ENCODE measurements at places on chromosomes 5 and 9.

DNA sequence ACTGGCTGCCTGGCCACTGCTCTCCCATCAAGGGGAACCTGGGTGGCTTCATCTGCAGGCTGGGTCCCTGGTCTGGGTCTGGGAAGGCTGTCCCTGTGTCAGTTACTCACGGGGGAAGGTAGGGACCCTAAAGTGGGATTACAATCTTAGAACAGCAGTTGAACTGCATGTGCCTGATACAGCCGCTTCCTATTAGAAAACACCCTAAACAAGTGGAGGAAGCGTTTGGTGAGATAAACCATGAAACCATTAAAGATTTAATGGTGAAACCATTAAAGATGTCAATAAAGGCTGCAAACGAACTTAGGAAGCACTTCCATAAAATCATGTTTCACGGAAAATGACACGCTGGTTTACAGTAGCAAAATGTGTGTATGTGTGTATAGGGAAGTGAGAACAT lies 2.5 kb upstream of the GFI1B start:
- no peak for DNase-seq

DNA sequence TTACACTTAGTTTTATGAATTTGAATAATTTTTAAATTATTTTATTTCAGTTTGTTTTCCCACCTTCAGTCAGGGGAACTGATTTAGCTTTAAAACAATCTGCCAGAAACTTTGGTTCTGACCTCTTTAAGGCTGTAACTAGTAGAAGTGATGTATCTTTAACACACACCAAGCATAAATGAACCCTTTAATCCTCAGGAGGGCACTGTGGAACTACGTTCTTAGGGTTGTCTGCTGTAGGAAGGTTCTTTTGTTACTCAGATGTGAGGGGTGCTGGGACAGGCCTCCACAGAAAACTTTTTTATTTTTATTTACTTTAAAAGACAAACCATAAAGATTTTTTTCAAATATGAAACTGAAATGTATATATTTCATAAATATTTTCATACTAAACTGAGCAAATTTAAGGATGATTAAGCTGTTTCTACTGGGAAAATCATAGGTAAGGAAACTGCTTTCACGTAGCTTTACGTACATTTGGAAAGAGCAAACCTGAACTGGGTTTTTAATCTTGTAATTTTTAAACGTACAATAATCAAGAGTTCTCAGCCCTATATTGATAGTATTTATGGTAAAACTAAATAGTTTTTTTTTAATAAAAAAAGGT lies 5.3 kb downstream of the KLF4 start:
- peak; percentile 33 for DNase-seq

DNA sequence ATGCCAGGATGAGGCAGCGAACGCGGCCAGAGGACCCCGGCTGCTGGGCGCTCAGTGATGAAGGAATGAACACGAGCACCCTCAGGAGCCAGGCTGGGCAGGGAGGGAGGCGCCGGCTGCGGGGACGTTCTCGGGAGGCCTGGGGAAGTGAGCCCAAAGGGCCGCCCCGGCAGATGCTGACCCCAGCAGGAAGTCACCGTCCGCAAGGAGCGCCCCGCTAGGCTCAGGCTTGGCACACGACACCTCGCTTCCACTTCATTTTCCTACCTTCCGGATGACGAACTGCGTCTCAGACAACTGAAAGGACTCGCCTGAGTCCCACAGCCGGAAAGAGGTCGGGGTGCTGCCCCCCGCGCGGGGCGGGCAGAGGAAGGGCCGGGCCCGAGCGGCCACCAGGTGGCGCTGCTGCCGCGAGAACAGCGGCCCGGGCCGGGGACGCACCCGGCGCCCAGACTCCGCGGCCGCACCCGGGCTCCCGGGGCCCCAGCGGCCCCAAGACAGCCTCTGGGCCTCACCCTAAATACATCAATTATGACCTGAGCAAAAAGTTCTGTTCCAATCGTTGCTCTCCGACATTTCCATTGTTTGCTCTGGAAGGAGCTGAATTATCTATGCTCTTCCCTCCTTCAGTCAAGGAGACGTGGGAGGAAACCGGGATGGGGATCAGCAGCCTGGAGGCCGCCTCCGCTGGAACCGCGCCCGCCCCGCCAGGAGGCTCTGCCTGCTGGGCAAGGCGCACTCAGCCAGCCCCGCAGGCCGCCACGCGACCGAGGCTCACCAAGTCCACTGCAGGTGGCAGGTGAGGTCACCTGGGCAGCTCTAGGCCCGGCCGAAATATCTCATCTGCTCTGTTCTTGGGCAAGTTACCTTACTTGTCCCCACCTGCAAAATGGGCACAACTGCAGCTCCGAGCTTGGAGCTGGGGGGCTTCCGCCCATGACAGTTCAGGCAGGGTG lies 107.0 kb downstream of the ZNF354C start:
- peak; percentile 72 for DNase-seq

- no peak for DNase-seq
These were observed 22.5 kb upstream of the ARL14EPL start for GRCh38 chr5:116009806-116010205.

DNA sequence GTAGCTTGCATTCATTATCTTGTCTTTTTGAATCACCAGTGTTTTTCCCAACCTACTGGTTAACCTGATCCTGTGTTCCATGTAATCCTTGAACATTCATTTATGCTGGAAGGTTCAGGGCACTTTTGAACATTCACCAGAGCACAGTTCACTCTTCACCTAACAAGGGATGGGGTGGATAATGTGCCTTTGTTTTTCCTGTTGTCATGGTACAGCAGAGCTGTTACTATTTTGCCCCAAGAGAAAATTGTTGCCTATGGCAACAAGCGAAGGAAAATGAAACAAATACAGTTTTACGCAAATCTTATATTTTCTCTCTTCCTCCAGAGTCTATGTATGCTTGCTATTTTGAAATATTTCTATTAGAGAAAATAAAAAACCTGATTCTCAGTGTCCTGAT lies 60.3 kb upstream of the RIOK2 start:
- no peak for DNase-seq

DNA sequence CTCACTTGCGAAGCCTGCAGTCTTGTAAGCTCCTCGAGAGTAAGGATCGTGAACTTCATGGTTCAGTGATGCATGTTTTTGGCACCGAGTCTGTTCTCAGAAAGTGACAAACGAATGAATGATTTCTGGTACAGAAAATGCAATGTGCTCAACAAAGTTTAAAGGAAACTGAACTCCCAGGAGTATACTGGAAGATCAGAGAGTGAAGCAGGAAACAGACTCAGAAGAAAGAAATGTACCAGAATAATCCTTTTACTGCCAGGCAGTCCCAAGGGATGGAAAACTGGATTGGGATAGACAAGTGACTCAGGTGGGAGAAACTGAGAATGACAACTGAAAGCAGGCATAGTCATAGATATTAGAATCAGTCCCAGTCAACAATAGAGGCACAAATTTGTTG lies 420.6 kb downstream of the CTNND2 start:
- no peak for DNase-seq

GRCh38 chr5:38757451-38758245 lies 88.2 kb upstream of the OSMR start:
- DNase-seq: no peak

DNA sequence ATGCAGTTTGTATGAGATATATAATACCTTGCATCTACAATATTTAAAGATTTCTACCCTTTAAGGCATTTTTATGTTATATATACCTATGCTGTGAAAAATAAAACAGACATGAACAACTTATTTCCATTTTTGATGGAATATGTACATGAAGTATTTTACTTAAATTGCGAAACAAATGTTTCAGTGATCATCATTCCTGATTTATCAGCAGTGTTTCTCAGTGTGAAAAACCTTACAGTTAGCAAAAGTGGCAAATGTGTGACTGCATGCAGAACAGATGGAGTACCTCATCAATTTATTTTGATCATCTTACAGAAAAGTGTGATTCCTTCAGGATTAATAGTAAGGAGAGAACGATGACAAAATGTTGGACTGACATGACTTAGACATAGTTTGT lies 43.1 kb downstream of the PRR16 start:
- no peak for DNase-seq

DNA sequence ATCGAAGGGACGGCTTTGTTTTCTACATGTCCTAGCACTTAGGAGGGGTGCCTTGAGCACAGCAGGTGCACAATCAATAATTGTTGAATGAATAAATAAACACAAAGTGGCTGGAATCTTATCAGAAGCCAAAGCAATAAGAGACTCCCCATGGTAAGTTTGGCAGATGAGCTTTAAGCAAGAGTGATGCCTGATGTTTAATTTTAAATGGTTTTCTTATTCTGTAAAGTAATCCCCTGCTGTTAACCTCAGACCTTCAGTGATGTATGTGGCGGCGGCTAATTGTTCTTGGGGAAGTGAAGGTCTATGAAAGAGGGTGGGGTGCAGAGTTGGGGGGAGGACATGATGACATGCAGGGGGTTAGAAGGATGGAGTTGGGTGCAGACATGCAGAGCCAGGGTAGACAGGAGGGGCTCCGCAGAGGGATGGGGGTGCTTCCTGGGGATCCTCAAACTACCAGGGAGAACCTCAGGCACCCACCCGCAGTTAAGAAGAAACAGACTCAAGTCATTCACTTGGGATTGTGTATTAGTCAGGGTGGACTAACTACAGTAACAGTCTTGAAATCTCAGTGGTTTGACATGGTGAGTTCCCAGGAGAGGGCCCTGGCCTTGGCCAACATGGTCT lies 65.7 kb upstream of the SHB start:
- no peak for DNase-seq

DNA sequence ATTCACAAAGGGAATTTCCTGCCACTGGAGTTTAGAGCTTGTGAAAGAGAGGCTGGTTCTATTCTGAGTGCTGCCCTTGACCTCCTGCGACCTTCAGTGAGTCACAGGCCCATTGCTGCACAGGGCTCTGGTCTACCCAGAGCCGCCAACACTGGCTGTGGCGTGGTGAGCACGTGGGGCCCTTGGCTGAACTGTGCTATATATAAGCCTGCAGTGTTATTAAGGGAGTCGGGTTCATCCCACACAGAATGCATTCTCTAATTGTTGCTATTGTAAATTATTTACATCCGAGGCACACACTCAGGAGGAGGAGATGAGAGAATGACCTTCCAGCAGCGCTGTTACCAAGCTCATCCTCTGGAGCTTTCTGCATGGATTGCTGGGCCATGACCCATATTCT lies 47.1 kb downstream of the BRINP1 start:
- no peak for DNase-seq

GRCh38 chr5:132800545-132800944 lies 12.6 kb upstream of the SOWAHA start:
- no peak for DNase-seq

- no peak for DNase-seq
These were observed 182.0 kb upstream of the PPP1R26 start for GRCh38 chr9:135297456-135298075.

- DNase-seq: no peak
These were observed 9.9 kb downstream of the FSD1L start for GRCh38 chr9:105457560-105458294.

GRCh38 chr5:22965960-22966359 lies 112.8 kb upstream of the CDH12 start:
- no peak for DNase-seq

DNA sequence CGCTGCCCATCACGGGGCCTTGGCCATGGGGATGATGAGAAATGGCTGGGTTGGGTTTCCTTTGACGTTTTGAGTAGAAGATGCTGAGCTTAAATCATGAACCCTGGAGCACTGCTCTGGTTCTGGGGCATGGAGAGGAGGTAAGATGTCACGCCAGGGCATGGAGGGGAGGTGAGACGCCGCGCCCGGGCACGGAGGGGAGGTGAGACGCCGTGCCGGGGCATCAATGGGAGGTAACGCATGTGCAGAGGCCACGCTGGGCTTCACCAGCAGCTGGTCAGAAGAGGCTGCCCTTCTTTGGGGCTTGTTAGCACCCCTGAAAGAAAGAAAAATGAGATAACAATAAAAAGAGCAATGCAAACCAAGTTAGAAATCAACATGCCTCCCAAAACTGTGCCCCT lies 322.5 kb upstream of the IRX4 start:
- no peak for DNase-seq

DNA sequence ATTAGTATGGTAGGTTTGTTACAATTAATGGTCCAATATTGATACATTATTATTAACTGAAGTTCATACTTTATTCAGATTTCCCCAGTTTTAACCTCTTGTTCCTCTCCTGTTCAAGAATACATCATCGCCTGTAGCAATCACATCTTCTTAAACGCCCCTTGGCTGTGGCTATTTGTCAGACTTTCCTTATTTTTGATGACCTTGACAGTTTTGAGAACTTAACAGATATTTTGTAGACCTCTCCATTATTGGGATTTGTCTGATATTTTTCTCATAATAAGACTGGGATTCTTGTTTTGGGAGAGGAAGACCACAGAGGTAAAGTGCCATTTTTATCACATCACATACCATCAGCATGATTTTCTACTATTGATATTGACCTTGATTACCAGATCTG lies 112.3 kb upstream of the MARCHF11 start:
- no peak for DNase-seq

DNA sequence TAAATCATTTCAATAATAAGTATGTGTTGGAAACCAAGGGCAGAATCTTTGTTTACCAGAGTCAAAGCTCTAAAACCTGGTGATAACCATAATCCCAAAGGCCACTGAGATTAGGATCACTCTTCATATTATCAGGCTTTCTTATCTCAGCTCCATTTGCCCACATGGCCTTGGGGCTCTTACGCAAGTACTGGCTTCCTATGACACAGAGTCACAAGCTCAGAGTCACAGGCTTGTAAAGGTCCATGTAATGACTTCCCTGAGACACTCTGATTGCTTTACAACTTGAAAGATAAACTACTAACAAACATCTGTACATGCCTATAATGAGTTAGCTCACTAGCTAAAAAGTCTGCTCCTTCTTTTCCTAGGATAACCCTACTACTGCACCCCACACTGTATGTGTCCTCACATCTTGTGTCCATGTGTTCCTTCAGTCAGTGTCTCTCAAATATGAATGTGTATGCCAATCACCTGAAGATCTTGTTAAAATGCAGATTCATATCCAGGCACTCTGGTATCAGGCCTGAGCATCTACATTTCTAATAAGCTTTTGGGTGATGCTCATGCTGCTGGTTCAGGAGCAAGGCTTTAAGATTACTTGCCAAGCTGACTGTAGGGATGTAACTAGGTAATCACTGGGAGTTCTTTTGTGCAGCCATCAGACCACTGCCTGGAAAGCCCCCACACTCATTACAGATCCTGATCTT lies 28.4 kb downstream of the SEMA6A start:
- DNase-seq: no peak

GRCh38 chr9:32550150-32550561 lies 2.0 kb upstream of the SMIM27 start:
- no peak for DNase-seq

GRCh38 chr9:642014-642413 lies 199.5 kb upstream of the DMRT1 start:
- no peak for DNase-seq

DNA sequence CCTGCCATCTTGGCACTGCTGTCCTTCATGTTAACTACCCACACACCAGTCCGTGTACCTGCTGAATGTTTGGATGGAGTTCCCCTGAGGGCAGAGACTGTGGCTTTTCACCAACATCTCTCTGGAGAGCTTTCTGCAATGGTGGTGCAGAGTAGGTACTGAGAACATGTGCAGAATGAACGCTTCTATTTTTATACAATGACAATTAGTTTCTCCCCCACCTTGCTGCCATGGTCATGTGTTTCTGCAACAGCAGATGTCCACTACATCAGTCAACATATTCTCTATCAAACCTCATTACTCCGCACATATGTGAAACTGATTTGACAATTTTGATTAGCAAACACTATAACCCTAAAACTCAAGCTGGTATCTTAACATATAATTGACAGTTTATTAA lies 14.5 kb downstream of the PTCH1 start:
- DNase-seq: no peak

Data from endothelial cell (in vitro differentiated cells).